Dorsolateral prefrontal cortex (tissue), 122 donors: ENCODE measurements at places on chromosomes 7 and 10. TPM values are rescaled to one million over a fixed set of nuclear protein-coding genes. Genes with fewer than 3 reads are reported as not detected.

GRCh38 chr7:127150543-127150942, 102.2 kb downstream of the GRM8 start:
- DNase-seq: no peak

- DNase-seq: no peak
Measured at GRCh38 chr7:69673074-69673473, 74.8 kb downstream of the AUTS2 start.

The NSMCE4A gene
- total RNA-seq: 25.2 TPM

The CUEDC2 gene
- total RNA-seq: 81.0 TPM

DNA sequence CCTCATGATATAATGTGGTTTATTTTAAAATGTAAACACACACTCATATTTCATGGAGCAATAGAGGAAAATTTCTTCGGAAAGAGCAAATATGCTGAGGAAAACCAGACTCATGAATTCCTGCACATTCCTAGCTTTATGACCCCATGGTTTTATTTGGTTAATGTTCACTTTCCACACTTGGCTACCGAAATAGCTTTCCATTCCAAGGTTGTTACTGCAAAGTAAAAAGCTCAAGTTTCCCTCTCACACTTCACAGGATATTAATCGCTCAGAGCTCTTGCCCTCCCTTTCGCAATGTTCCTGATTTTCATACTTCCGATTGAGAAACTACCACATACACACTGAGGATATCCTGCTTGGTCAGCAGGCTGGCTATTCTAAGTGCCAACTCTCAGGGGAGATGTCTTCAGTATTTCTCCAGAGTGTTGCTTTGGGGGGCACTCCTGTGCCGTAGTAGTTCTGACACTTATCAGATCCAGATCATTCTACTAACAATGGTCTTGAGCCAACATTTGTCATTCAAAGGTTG, 77.5 kb upstream of the STEAP1B start:
- DNase-seq: no peak

- no peak for DNase-seq
Measured at GRCh38 chr10:7917736-7918135, 99.4 kb downstream of the TAF3 start.

The IDI2 gene
- not detected for total RNA-seq

DNA sequence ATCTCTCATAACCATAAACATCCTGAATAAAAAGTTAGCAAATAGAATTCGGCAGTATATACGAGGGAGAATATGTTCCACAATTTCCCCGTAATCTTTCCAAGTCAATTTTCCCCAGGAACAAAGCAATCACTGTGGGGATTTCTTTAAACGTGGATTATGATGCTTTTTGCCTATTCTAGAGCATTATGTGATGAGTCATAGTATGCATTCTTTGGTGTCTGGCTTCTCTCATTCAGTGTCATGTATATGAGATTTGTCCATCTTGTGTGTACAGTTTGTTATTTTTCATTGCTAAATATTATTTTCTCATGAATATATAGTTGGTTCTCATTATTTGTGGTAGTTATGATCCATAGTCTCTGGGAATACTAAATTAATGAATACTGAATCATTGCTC, 9.9 kb upstream of the OR9A4 start:
- DNase-seq: no peak

GRCh38 chr10:123227706-123228105, 73.5 kb downstream of the BUB3 start:
- no peak for DNase-seq

- no peak for DNase-seq
Measured at GRCh38 chr7:26468625-26469024, 177.0 kb downstream of the SNX10 start.

- DNase-seq: no peak
Measured at GRCh38 chr7:45125193-45125904, 13.9 kb upstream of the TBRG4 start.

The CASTOR2 gene
- total RNA-seq: 84.7 TPM
